Stimulated activated CD8-positive, alpha-beta memory T cell treated with anti-CD3 and anti-CD28 coated beads, Interleukin-4, amount 100 ng/mL, for 4 hours (primary cell): ENCODE measurements at places on chromosomes 6 and 20.

DNA sequence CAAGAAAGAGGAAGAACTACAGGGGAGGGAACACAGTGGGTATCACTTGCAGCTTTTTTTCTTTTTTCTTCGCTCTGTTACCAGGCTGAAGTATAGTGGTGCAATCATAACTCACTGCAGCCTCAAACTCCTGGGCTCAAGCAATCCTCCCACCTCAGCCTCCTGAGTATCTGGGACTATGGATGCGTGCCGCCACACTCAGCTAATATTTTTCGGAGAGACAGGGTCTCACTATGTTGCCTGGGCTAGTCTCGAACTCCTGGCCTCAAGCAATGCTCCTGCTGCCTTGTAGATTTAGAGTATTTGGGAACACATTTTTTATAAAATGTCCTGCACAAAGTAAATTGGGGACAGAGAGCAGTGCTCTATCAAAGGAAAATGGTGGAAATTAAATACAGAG is 28.3 kb downstream of the PARD6B start:
- DNase-seq = no peak

- DNase-seq = no peak
Observed at GRCh38 chr20:45061244-45061643, 39.7 kb downstream of the KCNS1 start.

DNA sequence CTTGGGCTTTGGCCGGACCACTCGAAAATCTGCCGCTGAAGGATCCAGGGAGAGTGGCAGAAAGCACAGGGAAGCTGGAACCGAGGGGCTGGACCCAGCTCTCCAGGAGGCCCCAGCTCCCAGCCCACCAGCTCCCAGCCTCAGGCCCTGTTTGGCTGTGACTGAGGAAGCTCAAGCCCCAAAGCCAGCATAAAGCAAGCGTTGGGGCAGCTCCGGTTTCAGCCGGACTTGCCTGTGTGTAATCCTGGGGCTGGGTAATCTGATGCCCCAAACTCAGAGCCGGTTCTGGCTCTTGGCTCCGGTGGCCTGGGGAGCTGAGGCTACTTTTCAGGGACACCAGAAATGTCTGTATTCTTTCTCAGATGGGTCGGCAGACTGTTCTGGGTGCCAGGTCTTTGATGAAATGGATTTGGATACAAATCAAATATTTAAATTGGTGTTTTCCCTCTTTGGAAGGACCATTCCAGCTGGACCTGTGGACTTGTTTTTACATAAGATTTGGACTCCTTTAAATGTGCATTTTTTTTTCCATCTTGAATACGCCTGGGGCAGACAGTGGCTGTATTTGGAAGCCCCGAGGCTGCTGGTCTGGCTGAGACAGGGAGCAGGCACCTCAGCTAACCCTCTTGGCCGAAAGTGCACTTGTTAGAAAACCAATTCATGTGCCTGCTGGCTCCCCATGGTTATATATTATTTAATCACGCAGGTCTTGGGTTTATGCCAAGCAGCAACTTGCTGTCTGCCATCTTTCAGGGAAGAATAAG is 29.7 kb downstream of the RPP40 start:
- no peak for DNase-seq

- DNase-seq = no peak
Observed at GRCh38 chr6:140874066-140874465, 1258.7 kb upstream of the GJE1 start.

DNA sequence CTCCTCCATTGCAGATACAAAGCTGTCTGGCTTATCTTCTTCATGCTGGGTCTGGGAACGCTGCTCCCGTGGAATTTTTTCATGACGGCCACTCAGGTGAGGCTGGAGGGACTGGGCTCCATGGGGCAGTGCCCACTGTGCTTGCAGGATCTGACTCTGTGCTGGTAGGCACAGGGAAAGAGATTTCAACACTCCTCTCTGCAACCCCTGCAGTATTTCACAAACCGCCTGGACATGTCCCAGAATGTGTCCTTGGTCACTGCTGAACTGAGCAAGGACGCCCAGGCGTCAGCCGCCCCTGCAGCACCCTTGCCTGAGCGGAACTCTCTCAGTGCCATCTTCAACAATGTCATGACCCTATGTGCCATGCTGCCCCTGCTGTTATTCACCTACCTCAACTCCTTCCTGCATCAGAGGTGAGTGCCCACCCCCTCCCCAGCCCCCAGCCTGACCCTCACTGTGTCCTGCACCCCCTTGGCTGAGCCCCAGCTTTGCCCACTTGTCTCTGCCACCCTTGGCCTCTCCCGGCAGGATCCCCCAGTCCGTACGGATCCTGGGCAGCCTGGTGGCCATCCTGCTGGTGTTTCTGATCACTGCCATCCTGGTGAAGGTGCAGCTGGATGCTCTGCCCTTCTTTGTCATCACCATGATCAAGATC is 6.1 kb downstream of the SLC29A1 start:
- no peak for DNase-seq

DNA sequence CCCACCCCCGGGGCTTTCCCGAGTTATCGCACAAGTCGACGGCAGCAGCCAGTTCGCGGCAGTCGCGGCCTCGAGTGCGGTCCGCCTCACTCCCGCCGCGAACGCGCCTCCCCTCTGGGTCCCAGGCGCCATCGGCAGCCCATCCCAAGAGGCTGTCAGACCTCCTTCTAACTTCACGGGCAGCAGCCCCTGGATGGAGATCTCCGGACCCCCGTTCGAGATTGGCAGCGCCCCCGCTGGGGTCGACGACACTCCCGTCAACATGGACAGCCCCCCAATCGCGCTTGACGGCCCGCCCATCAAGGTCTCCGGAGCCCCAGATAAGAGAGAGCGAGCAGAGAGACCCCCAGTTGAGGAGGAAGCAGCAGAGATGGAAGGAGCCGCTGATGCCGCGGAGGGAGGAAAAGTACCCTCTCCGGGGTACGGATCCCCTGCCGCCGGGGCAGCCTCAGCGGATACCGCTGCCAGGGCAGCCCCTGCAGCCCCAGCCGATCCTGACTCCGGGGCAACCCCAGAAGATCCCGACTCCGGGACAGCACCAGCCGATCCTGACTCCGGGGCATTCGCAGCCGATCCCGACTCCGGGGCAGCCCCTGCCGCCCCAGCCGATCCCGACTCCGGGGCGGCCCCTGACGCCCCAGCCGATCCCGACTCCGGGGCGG is 1.6 kb downstream of the GNAS start:
- DNase-seq = no peak

DNA sequence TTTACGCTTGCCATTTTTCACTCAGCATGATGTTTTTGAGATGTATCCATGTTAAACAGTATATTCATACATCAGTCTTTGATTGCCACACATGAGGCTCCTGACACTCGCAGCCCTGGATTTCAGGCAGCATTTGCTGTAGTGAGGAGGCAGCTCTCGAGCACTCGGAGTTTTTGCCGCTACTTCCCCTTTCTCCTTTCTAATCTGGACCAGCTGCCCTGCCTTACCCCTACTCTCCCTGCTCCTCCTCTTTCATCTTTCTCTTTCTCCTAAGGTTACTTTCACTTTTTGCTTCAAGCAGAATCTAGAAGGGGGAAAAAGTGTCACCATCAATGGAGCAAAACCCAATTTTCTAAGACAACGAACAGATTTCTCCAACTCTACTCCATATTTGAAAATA is 5.9 kb upstream of the CST3 start:
- DNase-seq = no peak

DNA sequence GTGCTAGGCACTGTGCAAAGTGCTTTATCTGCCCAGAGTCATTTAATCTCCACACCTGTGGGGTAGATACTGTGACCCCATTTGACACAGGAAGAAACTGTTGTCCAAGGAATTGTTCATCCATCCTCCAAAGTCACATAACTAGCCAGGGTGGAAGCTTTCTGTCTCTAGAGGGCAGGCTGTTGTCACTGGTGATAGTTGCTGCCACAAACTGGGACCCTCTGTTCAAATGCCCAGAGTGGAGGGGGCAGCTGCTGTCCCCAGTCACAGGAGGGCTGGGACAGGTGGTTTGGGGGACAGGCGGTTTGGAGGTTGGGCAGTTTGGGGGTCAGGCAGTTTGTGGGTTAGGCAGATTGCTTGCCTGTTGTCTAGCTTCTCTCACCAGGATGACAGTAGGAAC is 16.1 kb upstream of the TMEM242 start:
- DNase-seq = no peak

GRCh38 chr6:158801655-158802294 is 17.4 kb downstream of the EZR start:
- no peak for DNase-seq

- no peak for DNase-seq
Observed at GRCh38 chr6:121516331-121516730, 80.9 kb downstream of the GJA1 start.

DNA sequence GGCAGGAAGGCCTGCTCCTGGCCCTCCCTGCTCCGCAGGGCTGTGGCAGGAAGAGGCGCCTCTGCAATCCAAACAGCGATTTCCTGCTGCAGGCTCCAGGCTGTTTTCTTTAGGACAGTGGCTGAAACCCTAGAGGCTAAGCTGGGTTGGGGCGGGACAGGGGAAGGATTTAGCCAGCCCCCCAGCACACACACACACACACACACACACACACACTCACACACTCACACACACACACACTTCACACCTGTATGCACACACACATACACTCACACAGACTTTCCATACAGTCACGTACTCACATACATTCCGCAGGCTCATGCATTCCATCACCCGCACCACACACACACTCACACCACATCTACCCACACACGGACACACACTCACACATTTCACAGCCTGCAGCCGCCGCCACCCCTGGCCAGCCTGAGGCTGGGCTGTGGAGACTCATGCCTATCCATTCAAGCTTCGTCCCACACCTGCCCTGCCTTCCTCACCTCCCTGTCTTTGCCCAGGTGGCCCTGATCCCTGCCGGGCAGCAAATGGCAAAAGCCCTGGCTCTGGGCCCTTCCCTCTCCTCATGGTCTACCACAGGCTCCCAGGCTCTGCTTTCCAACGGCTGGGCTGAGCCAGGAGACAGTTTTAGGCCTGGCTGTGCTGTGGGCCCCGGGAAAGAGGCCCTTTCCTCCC is 17.9 kb downstream of the MDFI start:
- DNase-seq = no peak

GRCh38 chr6:41372832-41373626 is 37.6 kb downstream of the NCR2 start:
- no peak for DNase-seq

DNA sequence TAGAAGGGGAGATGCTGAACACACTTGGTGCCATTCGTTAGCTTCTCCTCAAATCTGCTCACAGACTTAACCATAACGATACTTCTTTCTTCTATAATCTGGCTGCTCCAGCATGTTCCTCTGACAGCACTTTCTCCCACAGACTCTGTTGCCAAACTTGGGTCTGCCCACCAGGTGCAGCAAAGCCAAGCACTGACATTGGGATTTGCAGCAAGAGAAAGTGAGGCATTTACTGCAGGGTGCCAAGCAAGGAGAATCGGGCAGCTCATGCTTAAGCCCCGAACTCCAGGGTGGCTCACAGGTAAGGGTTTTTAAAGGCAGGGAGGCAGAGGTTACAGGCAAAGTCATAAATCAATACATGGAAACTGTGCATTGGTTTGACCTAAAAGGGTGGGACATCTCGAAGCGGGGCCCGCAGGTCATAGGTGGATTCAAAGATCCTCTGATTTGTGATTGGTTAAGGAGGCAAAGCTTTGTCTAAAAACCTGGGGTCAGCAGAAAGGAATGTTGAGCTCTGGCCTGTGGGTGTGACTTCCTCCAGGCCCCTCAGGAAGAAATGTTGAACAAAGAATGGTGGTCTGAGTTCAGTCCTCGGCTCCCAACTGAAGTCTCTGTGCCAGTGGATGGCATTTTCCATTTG is 25.1 kb upstream of the PNPLA1 start:
- no peak for DNase-seq

DNA sequence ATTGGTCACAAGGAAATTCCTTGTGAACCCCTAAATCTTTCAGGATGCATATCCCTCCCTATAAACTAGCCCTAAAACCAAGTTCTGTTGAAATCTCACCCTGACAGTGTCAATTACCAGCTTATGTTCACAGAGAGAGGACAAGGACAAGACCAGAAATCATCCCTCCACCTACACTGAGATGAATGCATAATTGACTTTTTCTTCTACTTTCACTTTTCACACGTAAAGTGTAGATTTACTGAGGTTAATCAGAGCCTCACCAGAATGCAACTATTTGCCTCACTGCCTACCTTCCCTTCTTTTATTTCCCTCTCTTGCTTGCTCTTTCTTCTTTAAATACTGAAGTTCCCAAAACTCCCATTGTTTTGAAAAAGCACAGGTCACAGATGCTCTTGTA is 15.3 kb upstream of the NKAIN2 start:
- no peak for DNase-seq

DNA sequence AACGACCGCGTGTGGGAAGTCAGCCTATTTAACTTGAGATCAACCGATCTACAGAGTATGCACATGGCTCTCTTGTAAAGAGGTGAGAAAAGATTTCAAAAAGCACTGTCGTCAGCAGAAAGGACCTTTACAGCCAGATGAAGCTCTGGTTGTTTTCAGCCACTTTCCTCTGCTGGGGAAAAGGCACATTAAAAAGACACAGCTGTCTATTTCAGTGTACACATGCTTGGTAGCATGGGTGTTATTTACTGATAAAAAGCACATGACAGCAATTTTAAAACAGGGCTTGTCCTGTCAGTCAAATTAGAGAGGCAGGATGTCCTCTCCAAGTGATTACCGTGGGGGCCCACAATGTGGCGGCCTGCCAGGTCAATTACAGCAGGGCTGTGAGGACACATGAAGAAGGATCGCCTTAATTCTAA is 188.9 kb downstream of the PRKN start:
- no peak for DNase-seq

DNA sequence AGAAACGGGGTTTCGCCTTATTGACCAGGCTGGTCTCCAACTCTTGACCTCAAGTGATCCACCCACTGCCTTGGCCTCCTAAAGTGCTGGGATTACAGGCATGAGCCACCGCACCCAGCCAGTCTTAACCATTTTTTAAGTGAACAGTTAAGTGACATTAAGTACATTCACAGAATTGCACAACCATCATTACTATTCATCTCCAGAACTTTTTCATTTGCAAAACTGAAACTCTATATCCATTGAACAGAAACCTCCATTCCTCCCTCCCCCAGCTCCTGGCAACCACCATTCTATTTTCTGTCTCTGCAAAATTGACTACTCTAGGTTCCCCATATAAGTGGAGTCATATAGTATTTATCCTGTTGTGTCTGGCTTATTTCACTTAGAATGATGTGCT is 59.7 kb downstream of the PLCB4 start:
- no peak for DNase-seq
